ENCODE measurements at places on chromosomes 2 and 18.
A peak's percentile ranks its signal among the peaks of the same experiment; 100 is the strongest.

DNA sequence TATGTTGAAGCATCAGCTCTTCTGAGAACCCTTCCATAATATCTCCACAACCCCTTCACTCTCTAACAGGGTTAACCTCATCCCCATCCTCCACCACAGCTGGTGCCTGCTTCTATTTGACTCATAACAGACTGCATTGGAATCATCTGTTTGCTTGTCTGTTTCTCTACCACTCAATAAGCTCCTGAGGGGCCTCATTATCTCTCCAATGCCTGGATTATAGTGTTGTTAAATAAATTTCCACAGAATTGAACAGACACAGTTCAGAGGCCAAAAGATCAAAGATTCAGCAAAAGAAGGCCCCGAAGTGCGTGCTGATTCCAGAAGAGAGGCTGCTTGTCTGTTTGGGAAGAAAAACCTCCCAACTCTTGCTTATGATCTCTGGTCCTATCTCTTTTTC lies 33.7 kb upstream of the FAM98A start:
- no peak for DNase-seq

DNA sequence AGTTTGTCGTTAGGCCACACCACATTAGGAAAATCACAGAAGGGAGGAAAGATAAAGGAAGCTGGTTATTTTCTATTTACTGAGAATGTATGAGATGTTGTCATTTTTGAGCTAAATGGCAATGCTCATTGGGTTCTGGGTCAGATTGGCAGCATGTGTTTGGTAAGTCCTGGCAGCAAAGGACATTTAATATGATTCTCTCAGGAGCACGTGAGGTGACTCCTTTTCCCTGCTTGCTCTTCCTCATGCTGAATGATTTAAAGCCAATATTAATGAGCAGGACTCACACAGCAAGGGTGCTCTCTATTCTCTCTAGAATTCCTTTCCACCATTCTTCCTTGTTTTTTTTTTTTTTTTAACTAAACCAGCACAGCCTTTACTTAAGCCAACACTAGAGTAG lies 298.2 kb downstream of the XIRP2 start:
- DNase-seq = no peak

- no peak for DNase-seq
Observed at GRCh38 chr18:9661564-9661963, 46.5 kb upstream of the RAB31 start.

- no peak for DNase-seq
Observed at GRCh38 chr18:6983366-6983765, 134.2 kb downstream of the LAMA1 start.

DNA sequence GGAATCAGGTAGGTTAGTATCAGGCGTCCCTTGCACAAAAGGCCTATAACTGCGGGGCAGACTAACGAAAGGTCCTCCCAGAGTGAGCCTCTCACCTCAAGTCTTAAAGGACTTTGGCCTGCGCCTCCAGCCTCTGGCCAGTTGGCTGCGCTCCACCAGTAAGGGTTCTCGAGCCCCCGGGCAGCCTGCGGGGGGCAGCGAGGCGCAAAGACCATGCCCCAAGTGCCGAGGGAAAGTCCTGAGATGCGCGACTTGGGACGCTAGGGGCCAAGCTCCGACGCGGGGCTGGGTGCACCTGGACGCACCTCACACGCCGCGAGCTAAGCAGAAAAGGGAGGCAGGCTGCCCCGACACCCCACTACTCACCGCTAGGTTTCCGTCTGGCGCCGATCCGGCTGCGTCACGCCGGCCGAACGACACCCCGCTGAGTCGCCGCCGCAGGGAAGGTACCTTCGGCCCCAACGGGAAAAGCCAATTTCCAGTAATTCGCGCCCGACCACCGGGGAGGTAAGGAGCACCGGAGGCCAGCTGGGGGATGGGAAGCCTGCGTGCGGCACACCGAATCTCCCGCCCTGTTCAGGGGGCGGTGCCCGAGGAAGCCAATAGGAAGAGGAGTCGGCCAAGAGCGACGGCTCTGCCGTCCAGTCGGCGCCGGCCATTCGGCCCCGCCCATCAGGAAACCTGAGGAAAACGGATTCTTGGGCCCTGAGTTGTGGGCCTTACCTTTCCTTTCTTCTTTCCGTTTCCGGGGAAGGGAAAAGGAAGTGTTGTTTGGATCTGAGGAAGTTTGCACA lies at the start of gene ORC2:
TSS of gene ORC2 (minus strand) at position 537 of the 794 bp plus-strand sequence. CDS start 5,537 bp downstream, outside the sequence.
- peak; percentile 99 for DNase-seq

GRCh38 chr2:207683879-207684627 lies 27.4 kb upstream of the CCNYL1 start:
- no peak for DNase-seq

GRCh38 chr2:22981785-22982184 lies 403.2 kb upstream of the KLHL29 start:
- no peak for DNase-seq

- peak; percentile 55 for DNase-seq
Observed at GRCh38 chr18:23881778-23882177, 132.8 kb upstream of the TTC39C start.

GRCh38 chr2:234147335-234147861 lies 96.9 kb downstream of the SPP2 start:
- DNase-seq = no peak

DNA sequence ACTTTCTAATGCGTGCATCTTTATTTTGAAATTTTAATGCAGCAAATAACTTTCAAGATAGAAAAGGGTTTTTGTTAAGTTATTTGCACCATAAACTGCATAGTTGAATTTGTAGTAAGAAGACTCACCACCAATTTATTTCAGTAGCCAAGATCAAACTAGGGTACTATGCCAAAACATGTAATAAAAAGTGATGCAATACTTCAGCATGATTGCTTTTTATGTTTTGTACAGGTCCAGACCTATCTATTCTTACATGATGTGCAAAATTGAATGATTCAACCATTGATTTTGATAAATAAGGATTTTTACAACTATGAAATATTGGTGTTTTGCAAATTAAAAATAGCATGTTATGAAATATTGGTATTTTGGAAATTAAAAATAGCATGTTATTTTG lies 26.7 kb downstream of the AGPS start:
- DNase-seq = no peak

- no peak for DNase-seq
Observed at GRCh38 chr2:188720811-188721605, 253.2 kb upstream of the COL3A1 start.

DNA sequence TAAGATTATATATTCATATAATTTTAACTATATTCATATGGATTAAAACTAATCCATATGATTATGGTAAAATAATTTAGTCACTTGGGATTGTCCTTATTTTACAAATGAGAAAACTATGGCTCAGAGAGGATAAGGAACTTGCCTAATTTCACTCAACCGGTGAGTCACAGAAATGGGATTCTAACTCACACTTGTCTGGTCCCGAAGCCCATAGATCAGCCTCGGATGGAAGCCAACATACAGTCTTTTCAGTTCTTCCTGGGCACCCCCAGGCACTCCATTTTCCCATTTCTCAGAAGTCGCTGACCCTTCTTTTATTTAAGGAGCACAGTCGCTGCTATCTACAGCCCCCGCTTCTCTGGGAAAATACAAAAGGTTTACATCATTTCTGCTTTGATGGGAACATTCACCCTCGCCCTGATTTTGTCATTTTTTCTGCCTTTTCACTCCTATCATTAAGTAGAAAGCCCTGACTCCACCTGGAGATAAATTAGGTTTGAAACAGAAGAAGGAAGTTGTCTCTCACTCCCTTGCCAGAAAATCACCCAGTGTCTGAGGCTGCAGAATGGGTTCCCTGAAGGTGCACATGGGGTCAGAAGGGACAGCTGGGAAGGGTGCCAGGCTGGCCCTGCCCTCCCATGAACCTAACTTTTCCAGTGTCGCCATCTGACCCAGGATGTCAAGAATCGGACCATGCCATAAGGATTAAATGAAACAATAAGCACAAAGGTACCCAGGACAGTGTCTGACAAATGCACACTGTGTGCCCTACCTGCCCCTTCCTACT lies 36.6 kb downstream of the CYP1B1 start:
- DNase-seq = no peak

- no peak for DNase-seq
Observed at GRCh38 chr2:222594679-222595078, 61.2 kb downstream of the FARSB start.

DNA sequence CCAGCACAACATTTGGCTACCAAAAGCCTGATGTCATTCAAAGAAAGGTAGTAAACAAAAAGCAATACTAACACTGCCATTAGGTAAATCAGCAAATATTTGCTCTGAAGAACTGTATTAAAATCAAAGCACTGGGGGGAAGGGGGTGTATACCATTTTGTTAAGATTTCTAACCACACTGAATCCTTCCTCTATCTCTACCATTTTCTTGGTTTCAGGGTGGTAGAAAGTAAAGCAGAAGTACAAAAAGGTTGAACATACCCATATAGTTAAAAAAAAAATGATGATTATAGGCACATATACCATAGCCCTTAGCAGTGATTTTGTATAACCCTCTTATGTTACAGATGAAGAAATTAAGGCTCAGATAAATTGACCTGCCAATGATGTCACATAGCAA lies 437.6 kb downstream of the ZEB2 start:
- no peak for DNase-seq

DNA sequence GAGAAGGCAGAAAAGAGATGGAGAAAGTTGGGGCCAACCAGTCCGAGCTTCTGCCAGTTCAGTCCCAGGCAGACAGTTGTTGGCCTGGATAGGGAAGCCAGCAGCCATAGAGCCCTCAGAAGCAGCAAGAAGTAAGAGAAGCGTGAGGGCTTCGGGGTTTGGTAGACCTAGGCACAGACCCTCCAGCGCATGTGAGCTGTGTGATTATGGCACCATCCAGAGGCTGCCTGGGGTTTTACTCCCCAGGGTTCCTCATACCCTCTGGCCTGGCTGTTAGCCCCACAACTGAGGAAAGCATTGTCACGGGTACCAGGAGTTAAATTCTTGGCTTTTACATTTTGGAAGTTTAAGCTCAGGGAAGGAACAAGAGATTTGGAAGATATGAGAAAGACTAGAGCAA lies 93.7 kb upstream of the RAB6C start:
- no peak for DNase-seq

DNA sequence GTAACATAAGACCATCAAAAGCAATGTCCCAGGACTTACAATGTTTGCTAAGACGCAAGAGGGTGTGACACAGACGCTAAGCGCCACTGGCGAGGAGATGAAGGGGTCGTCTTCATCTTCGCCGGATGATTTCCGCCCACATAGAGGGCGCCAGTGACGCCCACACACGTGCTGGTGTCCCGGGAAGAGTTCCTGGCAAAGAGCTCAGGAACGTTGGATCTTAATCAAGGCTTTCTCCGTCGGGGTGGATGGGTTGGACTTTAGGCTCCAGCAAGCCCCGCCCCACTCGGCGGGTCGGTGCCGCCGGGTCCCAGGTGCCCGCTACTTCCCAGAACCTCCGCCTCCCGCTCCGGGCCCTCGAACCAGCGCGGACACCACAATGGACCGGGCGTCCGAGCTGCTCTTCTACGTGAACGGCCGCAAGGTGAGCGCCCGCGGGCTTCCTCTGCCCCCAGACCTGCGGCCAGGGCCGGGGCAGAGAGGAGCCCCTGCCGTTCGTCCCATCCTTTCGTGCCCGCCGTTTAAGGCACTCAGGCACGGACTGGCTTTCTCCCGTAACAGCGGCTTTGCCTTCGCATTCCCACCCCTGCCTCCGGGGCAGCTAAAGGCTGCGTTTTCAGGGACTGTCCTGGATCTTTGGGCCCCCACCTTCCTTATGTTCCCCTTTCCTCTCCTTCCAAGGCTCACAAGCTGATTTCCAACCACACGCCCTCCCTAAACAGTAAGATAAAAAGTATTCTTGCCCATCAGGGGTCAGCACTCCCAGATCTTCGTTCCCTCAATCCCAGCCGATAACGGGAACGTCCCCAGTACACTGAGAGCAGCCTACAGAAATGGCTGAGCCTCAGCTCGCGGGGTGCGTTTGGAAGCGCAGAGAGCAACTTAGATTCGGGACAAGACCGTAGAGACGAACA lies at the start of gene AOX1:
TSS of gene AOX1 (plus strand) at position 285 of the 914 bp plus-strand sequence. CDS start at position 380, 95 bp downstream.
- DNase-seq = peak; percentile 3

DNA sequence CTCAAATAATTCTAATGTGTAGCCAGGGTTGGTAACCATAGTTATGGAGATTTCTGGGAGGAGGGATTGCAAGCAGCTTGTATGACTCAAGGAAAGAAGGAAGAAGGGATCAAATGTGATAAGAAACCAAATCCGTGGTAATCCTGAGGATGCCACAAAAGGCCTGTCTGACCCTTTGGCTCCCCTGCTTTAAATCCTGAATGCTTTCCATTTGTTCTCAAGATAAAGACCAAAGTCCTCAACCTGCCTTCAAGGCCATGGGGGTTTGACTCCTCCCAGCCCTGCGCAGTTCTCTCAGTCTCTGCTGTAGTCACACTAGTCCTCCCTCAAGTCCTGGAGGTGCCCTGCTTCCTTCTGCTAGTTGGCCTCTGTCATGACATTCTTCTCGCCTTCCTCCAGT lies 74.0 kb downstream of the SUMO1 start:
- no peak for DNase-seq

DNA sequence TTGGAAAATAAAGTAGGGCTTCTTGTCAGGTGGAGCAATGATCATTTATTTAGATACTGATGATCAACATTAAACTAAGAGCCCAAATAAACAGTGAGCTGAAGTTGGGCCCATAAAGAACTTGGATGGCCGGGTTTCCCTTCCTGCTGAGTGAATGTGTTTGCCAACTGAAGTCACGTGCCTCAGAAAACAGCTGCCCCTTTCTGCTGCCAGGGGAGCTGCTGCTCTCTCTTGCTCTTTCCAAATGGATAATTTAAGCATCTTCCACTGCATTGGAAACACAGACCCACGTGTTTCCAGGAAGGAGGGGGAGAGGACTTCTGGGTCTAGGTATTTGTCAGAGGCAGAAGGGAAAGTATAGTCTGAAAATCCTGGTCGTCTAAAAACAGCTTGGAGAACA lies 22.9 kb upstream of the NCKAP5 start:
- peak; percentile 96 for DNase-seq

DNA sequence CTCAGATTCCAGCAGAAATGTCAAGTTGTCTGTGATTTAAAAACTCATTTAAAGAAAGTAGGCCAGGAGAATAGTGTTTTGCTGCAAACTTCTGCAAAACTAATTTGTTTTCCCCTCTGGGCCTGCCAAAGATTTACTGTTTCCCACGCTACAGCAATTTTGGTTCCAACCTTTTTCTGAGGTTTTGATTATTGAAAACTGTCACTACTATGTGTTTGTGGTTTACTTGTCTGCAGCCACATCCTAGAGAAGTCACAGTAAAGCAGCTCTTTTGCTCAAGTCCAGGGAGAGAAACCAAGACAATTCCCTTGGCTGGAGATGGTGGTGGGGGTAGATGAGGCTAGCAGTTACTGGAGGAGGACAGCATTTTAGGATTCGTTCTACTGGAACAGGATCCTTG lies 12.8 kb downstream of the IL1R2 start:
- no peak for DNase-seq

DNA sequence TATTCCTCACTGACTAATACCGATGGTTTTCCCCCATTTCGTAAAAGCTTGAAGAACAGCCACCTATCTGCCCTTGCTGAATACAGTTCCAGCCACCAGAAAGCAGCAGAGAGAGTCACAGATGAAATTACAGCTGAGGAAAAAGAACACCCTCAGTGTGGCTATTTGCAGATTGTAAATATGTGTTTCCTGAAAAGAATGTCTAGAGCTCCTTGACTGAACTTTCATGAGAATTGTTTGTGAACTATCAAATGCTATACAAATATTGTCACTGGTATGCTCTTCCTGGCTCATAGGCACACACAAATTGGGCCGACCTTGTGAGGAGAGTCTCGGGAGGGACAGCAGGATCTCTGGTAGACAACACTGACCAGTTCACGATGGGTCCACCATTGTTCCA lies 58.1 kb upstream of the TTC39C start:
- no peak for DNase-seq
